ENCODE measurements at places on chromosomes 5 and 9.

GRCh38 chr9:3879315-3879714 lies 353.5 kb upstream of the RFX3 start:
- no peak for DNase-seq

- DNase-seq, result no peak
Observed at GRCh38 chr9:6855860-6856259, 98.1 kb downstream of the KDM4C start.

GRCh38 chr5:105993027-105993426 lies 1677.7 kb downstream of the EFNA5 start:
- no peak for DNase-seq

DNA sequence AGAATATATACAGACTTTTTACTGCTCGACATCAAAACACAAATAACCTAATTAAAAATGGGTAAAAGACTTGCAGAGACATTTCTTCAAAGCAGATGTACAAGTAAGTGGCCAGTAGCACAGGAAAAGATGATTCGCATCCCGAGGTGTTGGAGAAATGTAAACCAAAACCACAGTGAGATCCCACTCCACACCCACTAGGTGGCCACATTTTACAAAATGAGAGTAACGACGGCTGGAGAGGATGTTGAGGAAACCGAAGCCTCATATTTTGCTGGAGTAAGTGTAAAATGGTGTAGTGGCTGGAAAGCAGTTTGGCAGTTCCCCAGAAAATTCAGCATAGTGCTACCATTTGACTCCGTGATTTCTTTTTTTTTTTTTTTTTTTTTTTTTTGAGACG lies 21.3 kb upstream of the GBGT1 start:
- peak; percentile 2 for DNase-seq

- DNase-seq, result no peak
Observed at GRCh38 chr5:73718762-73719161, 92.8 kb downstream of the ARHGEF28 start.
